ENCODE measurements at places on chromosomes 3 and 15.

DNA sequence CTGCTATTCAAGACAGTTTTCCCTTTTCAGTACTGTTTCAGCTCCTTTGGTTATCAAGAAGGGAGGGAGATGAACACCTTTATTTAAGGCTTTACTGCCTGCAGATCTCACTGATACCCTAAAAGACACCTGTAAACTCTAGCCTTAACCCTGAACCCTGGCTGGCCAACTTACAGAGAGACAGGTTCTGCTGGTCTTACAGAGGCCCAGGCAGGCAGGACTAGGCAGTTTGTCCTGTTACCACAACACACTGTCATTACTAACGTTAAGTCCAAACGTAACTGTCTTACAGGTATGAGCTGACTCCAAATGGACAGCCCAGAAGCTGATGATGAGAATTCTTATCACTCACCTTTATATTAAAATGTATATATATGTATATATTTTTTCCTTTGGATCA lies 42.1 kb downstream of the ESYT3 start:
- H3K4me3 ChIP-seq: no peak overlapping the region
- peaks cover 2% of the 10 kb centered on the region for H3K36me3 ChIP-seq
- no peak for DNase-seq
- H3K4me1 ChIP-seq: no peaks in the 10 kb centered on the region
- H3K27ac ChIP-seq: no peak overlapping the region

DNA sequence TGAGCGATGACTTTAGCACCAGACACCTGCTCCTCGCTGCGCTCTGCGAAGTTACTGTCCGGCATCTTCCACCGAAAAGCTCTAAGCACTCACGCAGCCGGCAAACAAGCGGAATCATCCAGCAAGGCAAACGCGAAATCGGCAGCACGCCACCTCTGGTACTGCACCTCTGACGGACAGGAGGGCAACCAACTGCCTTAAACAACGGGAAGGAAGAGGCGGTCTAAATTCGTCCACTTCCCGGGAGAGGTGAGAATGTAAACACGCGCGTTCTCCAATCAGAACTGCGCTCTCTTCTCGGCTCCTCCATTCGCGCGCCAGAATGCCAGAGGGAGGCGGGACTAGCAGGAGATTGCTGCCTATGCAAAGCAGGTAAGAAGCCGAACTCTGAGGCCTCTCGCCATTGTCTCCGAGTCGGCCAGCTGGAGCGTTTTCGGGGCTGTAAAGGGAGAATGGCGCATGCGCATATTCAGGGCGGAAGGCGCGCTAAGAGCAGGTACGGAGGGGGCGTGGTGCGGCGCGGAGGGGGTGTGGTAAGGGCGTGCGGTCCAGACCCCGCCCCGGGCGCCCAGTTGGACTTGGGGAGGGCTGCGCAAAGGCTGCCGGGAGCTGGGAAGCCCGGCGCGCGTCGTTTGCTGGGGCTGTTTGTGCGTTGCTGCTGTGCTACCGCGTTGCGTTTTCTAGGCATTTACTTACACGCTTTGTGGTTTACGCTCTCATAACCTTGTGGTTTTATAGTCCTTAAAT lies at the start of the genes BTD and HACL1:
Gene BTD, plus strand, starts transcription at position 347 of the 747 bp plus-strand sequence. CDS start 33,695 bp downstream, outside the sequence.
Gene HACL1, minus strand, starts transcription at position 171 of the 747 bp plus-strand sequence. Its CDS starts 106 bp downstream, at position 65.
- peak within 1 kb of the TSS; percentile 99 for H3K27ac ChIP-seq
- peaks cover 16% of the 10 kb centered on the region for H3K36me3 ChIP-seq
- no peaks in the 10 kb centered on the region for H3K27me3 ChIP-seq
- peaks cover 34% of the 10 kb centered on the region for H3K4me1 ChIP-seq
- peak within 1 kb of the TSS; percentile 100 for H3K4me3 ChIP-seq

DNA sequence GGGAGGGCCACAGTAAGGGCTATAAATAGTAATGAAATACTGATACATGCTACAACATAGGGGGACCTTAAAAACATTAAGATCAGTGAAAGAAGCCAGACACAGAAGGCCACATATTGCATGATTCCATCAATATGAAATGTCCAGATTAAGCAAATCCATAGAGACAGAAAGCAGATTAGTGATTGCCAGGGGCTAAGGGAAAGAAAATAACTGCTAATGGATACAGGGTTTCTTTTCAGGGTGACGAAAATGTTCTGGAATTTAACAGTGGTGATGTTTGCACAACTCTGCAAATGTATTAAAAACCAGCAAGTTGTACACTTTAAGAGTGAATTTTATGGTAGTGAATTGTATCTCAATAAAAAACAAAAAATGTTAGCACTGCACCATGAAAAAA lies 37.0 kb downstream of the PIK3R4 start:
- peaks cover 7% of the 10 kb centered on the region for H3K4me1 ChIP-seq
- H3K36me3 ChIP-seq: peaks cover 10% of the 10 kb centered on the region
- H3K4me3 ChIP-seq: no peak overlapping the region

DNA sequence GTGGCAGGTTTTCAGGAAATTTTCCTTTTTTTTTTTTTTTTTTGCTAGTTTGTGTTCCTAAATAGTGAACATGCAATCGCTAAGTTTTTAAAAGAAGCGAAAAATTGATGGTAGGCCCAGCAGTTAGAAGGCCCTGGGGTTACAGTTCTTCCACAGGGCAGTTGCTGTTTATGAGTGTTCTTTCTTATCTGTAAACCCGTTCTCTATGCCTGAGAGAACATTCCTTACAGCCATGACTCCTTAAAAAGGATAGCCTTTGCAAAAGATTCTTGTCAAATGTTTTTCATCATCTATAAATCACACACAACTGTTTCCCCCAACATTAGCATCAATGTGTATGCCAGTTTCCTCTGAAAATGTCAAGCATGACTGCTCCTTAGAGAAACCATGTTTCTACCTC lies 23.8 kb upstream of the MYZAP start:
- H3K4me1 ChIP-seq: peaks cover 17% of the 10 kb centered on the region
- peaks cover 4% of the 10 kb centered on the region for H3K36me3 ChIP-seq
- H3K27me3 ChIP-seq: peaks cover 50% of the 10 kb centered on the region
- peak overlapping the region; percentile 54 for H3K27ac ChIP-seq

DNA sequence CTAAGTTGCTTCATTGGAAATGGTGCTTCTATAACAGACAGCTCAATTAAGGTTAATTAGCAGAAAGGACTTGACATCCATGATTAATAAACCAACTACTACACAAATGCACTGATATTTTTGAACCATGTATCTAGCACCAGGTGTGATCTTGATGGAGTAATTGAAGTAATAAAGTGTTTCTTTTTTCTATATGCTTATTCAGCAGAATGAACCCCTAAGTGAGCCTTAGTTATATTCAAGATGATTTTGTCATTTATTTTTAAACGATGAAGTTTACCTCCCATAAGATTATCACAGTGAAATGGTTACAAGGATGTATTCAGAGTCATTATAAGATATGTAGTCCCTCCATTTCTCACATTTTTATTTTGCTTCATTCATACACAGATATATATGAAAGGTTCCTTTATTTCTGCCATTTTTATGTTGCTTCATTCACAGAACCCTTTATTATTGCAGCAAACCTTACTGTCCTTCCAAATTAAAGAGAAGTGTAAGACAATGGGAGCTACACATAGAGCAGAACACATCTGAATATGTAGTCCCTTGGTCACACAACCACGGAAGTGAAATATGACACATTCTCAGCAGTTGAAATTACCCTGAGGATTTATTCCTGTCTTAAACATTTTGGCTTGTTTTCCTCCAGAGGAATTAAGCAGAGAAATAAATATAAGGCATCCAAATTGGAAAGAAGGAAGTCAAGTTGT lies 295.0 kb downstream of the RAP2B start:
- H3K27ac ChIP-seq: no peak overlapping the region
- H3K27me3 ChIP-seq: no peaks in the 10 kb centered on the region
- no peaks in the 10 kb centered on the region for H3K36me3 ChIP-seq
- no peak for DNase-seq
- no peak overlapping the region for H3K4me3 ChIP-seq

GRCh38 chr15:80766275-80766674 lies 12.9 kb upstream of the CEMIP start:
- no peaks in the 10 kb centered on the region for H3K36me3 ChIP-seq
- peaks cover 27% of the 10 kb centered on the region for H3K27me3 ChIP-seq
- no peaks in the 10 kb centered on the region for H3K4me1 ChIP-seq
- no peak overlapping the region for H3K27ac ChIP-seq
- H3K4me3 ChIP-seq: no peak overlapping the region

GRCh38 chr3:37286569-37286968 lies 112.2 kb upstream of the LRRFIP2 start:
- no peak overlapping the region for H3K27ac ChIP-seq
- peaks cover 13% of the 10 kb centered on the region for H3K4me1 ChIP-seq
- H3K36me3 ChIP-seq: peaks cover 9% of the 10 kb centered on the region

GRCh38 chr3:169404520-169404890 lies 259.0 kb downstream of the MECOM start:
- no peak overlapping the region for H3K27ac ChIP-seq
- H3K4me3 ChIP-seq: no peak overlapping the region
- no peaks in the 10 kb centered on the region for H3K36me3 ChIP-seq
- H3K4me1 ChIP-seq: no peaks in the 10 kb centered on the region
- no peak for DNase-seq

- no peak for DNase-seq
- no peaks in the 10 kb centered on the region for H3K27me3 ChIP-seq
- H3K4me3 ChIP-seq: no peak overlapping the region
- no peak overlapping the region for H3K27ac ChIP-seq
- H3K4me1 ChIP-seq: peaks cover 2% of the 10 kb centered on the region
Observed at GRCh38 chr3:159831466-159831865, 157.2 kb upstream of the IL12A start.

- H3K27me3 ChIP-seq: no peaks in the 10 kb centered on the region
- H3K4me1 ChIP-seq: peaks cover 9% of the 10 kb centered on the region
- DNase-seq: no peak
Observed at GRCh38 chr15:33910741-33911140, 57.6 kb upstream of the CHRM5 start.

- no peaks in the 10 kb centered on the region for H3K36me3 ChIP-seq
- no peaks in the 10 kb centered on the region for H3K27me3 ChIP-seq
- H3K4me3 ChIP-seq: no peak overlapping the region
- no peak overlapping the region for H3K27ac ChIP-seq
Observed at GRCh38 chr3:64802460-64802859, 114.7 kb upstream of the ADAMTS9 start.

- H3K36me3 ChIP-seq: peaks cover 3% of the 10 kb centered on the region
- H3K27me3 ChIP-seq: no peaks in the 10 kb centered on the region
- peak overlapping the region; percentile 56 for H3K4me3 ChIP-seq
- H3K27ac ChIP-seq: peak overlapping the region; percentile 99
- H3K4me1 ChIP-seq: peaks cover 64% of the 10 kb centered on the region
- no peak for DNase-seq
Observed at GRCh38 chr15:67093504-67093862, 28.1 kb downstream of the SMAD3 start.

DNA sequence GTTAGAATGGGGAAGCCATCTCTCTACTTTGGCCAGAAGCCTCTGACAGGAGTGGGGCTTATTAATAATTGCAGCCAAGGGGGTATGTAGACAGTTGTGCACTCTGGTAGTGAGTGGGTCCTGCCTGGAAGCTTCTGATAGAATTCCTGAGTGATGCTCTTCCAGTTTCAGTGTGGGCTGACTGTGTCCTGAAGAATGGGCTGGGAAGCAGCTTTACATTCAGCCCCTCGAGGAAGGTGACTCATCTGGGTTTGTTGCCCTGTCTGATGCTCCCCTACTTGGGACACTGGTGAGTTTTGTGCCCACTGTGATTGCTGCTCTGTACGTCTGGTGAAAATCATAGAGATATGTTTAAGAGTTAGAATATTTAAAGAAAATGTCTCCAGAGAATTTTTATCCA lies 444.7 kb upstream of the RBMS3 start:
- no peak overlapping the region for H3K4me3 ChIP-seq
- no peaks in the 10 kb centered on the region for H3K27me3 ChIP-seq

All from T-helper 17 cell (primary cell).